T-helper 17 cell (primary cell): ENCODE measurements at places on chromosomes 6 and 20. TPM values are rescaled to one million over a fixed set of nuclear protein-coding genes. Genes with fewer than 3 reads are reported as not detected.

Gene TREML1
- total RNA-seq: 68.6 TPM

DNA sequence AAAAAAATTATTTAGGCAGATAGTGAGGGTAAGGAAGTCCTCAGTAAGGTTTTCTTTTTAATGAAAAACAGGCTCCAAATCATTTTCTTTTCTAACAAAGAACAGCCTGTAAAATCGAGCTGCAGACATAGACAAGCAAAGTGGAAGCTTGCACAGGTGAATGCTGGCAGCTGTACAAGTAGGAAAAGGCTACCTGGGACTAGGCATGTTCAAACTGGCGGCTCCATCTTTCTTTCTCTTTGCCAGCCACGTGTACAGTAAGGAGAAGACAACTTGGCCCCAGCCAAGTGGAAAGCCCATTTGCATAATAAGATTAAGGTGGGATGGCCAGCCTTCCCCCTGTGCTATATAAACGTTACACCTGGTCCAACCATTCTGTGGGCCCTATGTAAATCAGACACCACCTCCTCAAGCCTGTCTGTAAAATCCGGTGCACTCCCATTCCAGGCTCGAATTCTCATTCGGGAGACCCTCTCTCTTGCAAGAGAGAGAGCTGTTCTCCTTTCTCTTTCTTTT is 27.0 kb upstream of the SLC2A12 start:
- H3K4me3 ChIP-seq: no peak overlapping the region
- peaks cover 9% of the 10 kb centered on the region for H3K27me3 ChIP-seq
- no peak for DNase-seq
- H3K4me1 ChIP-seq: peaks cover 10% of the 10 kb centered on the region

GRCh38 chr20:32077190-32077589 is 25.1 kb downstream of the HCK start:
- peaks cover 3% of the 10 kb centered on the region for H3K36me3 ChIP-seq
- H3K4me3 ChIP-seq: no peak overlapping the region
- H3K27ac ChIP-seq: no peak overlapping the region
- H3K27me3 ChIP-seq: peaks cover 56% of the 10 kb centered on the region
- DNase-seq: no peak

DNA sequence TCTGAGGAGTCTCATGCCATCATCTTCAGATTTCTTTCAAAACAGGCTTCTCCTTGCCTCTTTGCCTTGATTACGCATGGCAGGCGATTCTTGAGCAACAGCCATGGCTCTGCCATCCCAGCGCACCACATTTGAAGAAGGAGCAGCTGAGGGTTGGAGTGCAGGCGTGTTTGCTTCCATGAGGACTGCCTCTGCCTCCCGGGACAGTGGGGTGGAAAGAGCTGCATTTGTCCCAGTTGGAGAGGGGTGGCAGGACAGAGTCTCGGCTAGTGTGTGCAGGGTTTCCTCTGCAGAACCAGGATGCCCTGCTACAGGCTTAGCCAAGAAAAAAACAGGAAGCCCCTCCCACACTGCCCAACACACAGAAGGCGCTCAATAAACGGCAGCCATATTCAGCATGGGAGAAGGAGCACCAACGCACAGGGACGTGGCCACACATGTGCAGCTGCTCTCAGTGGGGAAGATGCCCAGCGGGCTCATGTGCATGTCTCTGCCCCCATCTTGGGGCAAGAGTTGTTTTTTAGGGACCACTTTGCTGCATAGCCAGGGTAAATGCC is 36.6 kb downstream of the IRF4 start:
- no peaks in the 10 kb centered on the region for H3K36me3 ChIP-seq
- H3K27me3 ChIP-seq: no peaks in the 10 kb centered on the region
- no peak for DNase-seq
- peaks cover 20% of the 10 kb centered on the region for H3K4me1 ChIP-seq

DNA sequence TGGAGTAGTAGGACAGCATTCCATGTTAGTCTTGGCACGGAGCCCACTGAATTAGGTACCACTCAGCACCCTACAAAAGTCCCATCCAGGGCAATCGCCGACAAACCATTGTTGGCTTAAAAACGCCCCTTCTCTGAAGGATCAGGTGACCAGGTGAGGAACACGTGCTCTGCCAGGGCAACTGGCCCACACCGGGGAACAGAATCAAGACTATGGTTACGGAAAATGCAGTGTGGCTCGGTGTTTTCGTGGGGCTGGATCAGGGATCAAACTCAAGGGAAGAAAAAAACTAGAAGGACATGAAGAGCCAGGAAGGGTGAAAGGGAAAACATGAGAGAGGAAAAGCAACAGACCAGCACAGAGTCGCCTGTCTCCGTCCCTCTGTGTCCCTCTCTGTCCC is 177.8 kb upstream of the ARID1B start:
- peaks cover 2% of the 10 kb centered on the region for H3K36me3 ChIP-seq
- H3K4me1 ChIP-seq: peaks cover 11% of the 10 kb centered on the region
- H3K4me3 ChIP-seq: no peak overlapping the region
- H3K27ac ChIP-seq: no peak overlapping the region
